ENCODE measurements at places on chromosomes 11 and 22.

DNA sequence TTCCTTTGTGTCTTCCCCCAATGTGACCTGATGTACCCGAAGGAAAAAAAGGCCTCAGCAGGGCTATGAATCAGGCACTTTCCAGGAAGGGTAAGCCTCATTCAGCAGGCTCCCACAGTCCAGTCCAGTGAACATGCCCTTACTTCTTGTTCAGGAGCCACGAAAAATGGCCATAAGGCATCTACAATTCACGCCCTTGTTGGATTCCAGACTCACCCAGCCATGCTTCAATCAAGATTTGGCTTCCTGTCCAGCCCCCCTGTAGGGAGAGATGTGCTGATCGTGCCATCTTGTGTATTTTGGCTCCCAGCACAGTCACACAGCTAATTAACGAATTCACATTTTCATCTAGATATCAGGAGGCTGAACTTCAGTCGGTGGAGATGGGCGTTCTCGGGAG, 9.9 kb upstream of the KCNJ5 start:
- no peak for DNase-seq

DNA sequence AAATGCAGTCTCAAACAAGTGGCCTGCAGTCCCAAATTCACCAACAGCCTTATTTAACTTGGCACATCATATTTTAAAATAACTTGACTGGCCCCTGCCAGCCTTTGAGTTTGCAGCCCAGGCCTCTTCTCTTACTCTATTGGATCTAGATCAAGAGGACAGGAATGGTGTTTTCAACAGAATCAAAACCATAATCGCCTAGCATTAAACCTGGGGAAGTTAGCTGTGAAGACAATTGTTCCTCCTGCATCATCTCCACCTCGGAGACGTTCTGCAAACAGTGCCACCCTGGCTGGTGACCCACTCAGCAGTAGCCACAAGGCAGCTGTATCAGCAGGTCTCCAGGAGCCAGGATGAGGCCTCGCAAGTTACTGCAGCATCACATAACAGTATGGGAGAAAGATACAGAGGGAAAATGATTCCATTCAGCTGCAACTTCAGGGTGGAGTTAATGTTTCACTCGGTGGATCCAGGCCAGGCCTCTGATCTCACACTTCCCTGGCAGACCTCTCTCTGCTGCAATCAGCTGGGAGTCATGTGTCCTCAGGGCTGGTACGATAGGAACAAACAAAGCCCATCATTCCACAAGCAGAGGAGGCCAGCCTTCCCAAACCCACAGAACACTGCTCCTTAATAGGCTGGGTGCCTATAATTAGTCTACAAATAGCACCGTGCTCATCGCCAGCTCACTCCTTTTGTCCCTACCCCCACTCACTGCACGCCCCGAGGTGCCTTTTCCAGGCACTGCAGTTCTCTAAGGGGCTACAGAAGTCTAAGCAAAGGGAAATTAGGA, 18.6 kb upstream of the SCN2B start:
- DNase-seq = peak; percentile 14

DNA sequence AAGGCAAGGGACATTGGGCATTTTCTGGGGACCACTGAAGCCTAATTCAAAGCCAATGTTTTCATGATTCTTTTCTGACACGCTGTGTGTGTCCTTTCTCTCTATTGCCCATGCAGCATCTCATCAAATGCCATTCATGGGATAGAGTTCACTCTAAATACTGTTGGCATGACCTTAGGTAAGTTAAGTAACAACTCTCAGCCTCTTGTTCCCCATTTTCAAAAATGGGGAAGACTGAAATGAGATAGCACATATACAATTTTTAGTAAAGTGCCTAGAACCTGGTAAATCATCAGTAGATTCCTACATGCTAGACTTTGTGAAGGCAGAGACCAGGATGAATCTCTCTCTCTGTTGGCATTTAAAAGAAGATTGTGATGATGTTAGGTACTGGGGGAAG, 12.7 kb upstream of the OR52K2 start:
- no peak for DNase-seq

DNA sequence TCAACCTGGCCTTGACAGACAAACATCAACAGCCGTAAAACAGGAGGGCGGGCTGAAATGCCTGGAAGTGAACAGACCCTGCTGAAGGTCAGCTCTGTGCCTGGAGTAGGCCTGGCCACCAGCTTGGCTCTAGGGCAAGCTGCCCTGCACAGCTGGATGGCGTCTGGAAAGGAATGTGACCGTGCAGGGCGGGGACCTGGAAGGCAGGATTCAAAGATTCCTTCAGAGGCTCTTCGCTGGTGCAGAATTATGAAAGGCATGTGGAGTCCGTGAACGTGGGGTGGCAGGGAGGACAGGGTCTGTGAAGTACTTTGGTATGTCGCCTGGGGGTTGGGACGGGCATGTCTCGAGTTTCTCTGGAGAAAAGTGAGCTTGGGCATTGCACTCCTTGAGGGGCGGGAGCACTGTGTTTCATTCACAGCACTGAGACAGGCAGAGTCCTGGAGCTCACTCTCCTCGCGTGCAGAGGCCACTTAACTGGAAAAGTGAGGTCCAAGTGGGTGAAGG, 1.5 kb downstream of the EHD1 start:
- DNase-seq = peak; percentile 92

- DNase-seq = no peak
Measured at GRCh38 chr11:19785265-19785664, 72.6 kb downstream of the NAV2 start.

- DNase-seq = no peak
Measured at GRCh38 chr22:43616645-43617044, 195.5 kb downstream of the EFCAB6 start.

- no peak for DNase-seq
Measured at GRCh38 chr11:117552626-117553025, 225.0 kb downstream of the CEP164 start.

- DNase-seq = no peak
Measured at GRCh38 chr22:37310075-37310606, 27.8 kb downstream of the CYTH4 start.

GRCh38 chr11:8832571-8833260, 78.3 kb upstream of the AKIP1 start:
- peak; percentile 45 for DNase-seq

- no peak for DNase-seq
Measured at GRCh38 chr11:126608658-126609057, 253.2 kb downstream of the ST3GAL4 start.
